ENCODE measurements at places on chromosomes 1 and 21.
A peak's percentile ranks its signal among the peaks of the same experiment; 100 is the strongest.

DNA sequence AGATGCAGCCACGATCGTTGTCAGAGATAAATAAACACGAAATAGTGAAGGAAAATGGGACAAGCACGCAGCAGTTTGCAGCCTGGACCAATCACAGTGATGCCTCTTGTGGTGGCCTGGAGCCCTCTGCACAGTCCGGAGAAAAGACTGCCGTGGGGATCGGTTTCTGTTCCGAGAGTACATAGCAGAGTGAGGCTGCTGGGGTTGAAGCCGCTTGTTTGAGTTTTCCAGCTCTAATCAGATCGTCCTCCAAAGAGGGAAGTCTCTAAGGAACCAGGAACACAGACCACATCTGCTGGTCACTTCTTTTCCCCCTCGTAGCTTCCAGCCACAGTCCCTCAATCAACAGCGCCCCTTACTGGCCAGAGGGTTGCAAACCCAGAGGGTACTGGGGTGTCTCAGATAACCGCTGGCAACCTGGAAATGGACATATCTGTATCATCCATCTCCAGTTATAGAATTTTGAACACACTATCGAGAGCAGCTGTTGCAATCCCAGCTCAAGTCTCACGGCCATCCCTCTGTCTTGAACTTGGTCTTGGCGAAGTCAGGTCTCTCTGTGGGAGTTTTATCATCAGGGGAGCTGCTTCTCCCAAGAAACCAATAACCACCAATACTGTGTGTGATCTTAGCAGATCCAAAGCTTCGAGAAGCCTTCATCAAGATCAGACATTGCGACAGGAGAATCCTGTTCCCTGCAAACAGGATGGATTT lies 57.4 kb downstream of the OLIG1 start:
- peak; percentile 14 for DNase-seq

DNA sequence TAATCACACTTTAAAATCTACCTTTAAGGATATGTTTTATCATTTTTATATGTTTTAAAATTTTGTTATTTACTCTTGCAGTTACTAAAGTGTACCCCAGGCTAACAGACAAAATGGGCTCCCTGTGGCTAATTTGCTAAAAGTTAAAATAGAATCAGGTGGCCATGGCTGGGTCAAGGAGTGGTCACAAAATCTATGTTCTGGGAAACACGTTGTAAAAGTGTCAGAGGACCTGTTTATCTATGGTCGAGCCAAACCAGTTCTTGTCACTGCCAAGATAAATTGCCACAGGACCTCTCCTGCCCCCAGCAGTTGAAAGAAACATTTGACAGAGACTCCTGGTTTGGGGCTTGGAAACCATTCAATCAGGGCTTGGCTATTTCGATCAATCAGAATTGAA lies 21.2 kb upstream of the TTLL7 start:
- no peak for DNase-seq

DNA sequence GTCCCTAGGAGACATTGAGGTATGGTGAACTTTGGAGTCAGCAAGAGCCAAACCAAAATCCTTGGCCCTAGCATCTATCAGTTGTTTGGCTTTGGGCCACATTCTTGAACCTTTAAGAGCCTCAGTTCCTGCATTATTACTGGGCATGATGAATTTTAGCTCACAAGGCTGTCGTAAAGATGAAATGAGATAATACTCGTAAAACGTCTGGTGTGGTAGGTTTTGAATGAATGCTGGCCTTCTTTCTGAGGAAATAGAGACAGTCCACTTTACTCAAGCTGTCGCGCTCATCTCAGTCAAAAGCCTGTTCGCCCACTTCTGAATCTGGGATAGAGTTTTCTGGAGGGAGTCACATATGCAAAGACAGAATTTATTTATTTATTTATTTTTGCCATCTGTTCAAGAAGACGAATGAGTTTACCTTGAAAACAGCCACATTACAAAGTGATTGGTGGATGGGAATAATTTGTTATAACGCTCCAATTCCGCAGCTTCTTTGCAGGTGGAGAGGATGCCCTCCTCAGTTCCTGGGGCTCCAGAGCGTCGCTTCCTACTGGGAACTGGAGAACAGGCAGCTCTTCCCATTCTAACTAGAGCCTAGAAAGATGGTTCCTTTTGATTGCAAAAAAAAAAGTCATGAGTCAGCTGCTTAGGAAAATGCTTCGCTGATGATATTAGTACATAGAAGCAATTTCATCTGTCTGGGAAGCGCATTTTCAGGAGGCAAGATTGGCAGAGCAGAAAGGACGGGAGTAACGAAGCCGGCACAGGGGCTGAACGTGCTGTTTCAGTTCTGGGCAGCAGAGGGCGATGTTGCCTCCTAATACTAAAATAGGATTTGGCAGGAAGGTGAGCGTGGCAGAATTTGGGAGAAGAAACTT lies 49.9 kb upstream of the CYP2J2 start:
- no peak for DNase-seq

- DNase-seq, result no peak
Measured at GRCh38 chr1:22685591-22686059, 25.0 kb upstream of the EPHB2 start.

DNA sequence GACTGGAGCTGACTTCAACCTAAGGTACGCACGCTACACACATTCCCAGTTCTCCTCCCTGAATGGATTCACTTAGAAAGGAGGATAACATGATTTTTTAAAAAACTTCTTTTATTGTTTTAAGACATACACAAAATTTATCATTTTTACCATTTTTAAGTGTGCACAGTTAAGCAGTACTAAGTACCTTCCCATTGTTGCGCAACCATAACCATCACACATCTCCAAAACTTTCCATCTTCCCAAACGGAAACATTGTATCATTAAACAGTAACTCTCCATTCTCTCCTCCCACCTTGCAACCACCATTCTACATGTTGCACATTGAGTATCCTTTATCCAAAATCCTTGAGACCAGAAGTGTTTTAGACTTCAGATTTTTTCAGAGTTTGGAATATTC lies 36.2 kb upstream of the SEC16B start:
- no peak for DNase-seq

DNA sequence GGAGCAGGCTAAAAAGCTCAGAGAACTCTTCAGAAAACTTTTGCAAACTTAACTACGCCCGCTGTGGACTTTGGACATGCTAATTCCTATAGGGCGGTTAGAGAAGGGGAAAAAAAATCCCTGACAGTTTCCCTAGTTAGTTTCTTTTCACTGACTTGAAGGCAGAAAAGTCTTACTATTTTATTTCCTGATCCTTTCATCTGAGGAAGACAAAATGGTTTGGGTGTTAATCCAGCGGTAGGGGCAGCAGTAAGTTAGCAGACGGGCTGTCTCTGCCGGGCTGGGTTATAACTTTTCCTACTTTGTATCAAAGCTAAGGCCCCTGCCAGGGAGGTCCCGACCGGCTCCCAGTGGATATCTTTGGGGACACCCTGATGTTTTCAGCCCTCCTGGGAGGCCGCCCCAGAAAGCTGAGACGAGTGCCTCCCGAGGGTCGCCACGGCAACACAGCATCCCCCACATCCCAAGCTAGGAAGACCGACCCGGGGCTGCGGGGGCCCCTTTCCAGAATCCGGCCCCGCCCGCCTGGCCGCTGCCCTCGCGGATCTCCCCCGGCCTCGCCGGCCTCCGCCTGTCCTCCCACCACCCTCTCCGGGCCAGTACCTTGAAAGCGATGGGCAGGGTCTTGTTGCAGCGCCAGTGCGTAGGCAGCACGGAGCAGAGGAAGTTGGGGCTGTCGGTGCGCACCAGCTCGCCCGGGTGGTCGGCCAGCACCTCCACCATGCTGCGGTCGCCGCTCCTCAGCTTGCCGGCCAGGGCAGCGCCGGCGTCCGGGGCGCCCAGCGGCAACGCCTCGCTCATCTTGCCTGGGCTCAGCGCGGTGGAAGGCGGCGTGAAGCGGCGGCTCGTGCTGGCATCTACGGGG lies 162.6 kb downstream of the RUNX1 start:
- no peak for DNase-seq

- DNase-seq, result no peak
Measured at GRCh38 chr1:74943046-74943445, 191.1 kb upstream of the LHX8 start.

- no peak for DNase-seq
Measured at GRCh38 chr1:105100102-105100501, 1350.4 kb downstream of the AMY1C start.

DNA sequence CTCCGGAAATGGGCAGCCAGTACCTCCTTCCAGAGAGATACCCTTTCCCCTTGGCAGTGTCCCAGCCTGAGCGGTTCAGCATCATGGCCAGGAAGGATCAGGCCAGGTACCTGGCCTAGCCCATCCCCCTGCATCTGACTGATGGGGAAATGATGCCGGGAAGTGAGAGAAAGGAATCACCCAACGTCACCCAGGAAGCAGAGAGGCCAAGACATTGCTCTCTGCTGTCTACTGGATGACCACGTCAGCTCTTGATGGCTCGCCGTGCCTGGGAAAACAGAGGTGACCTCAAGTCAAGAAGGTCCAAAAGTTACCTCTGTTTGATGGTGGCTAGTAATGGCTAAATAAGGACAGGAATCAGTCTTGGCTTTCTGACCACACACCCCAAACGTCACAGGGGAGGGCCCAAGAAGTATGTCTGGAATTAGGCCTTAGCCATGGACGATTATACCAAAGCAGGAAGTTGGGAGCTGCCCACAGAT lies 79.0 kb downstream of the MRPL37 start:
- no peak for DNase-seq

- DNase-seq, result no peak
Measured at GRCh38 chr1:38071312-38072256, 25.0 kb upstream of the POU3F1 start.

- no peak for DNase-seq
Measured at GRCh38 chr1:32353886-32354570, 8.3 kb downstream of the FAM229A start.
